ENCODE measurements at places on chromosomes 2 and 18. TPM values are rescaled to one million over a fixed set of nuclear protein-coding genes. Genes with fewer than 3 reads are reported as not detected.

Gene SH3BP4
- total RNA-seq = not detected

- peaks cover 4% of the 10 kb centered on the region for H3K4me1 ChIP-seq
- DNase-seq = no peak
- H3K27ac ChIP-seq = no peak overlapping the region
- no peak overlapping the region for H3K4me3 ChIP-seq
Measured at GRCh38 chr2:157260533-157261198, 3.2 kb downstream of the GALNT5 start.

Gene DYNAP
- not detected for total RNA-seq

GRCh38 chr2:223889229-223889628, 51.8 kb upstream of the AP1S3 start:
- no peak for DNase-seq
- no peaks in the 10 kb centered on the region for H3K27me3 ChIP-seq
- H3K4me3 ChIP-seq = no peak overlapping the region
- no peaks in the 10 kb centered on the region for H3K36me3 ChIP-seq
- H3K4me1 ChIP-seq = peaks cover 6% of the 10 kb centered on the region

GRCh38 chr2:56014046-56014730, 90.6 kb upstream of the EFEMP1 start:
- no peaks in the 10 kb centered on the region for H3K36me3 ChIP-seq
- H3K4me3 ChIP-seq = no peak overlapping the region
- no peak overlapping the region for H3K27ac ChIP-seq
- no peaks in the 10 kb centered on the region for H3K27me3 ChIP-seq
- H3K4me1 ChIP-seq = no peaks in the 10 kb centered on the region
- no peak for DNase-seq

- no peak overlapping the region for H3K27ac ChIP-seq
- DNase-seq = no peak
- no peak overlapping the region for H3K4me3 ChIP-seq
- H3K4me1 ChIP-seq = peaks cover 10% of the 10 kb centered on the region
Measured at GRCh38 chr18:9943311-9943710, 29.5 kb downstream of the VAPA start.

Gene NEB
- total RNA-seq = 0.31 TPM

- DNase-seq = no peak
- peak overlapping the region; percentile 2 for H3K4me3 ChIP-seq
- H3K27me3 ChIP-seq = no peaks in the 10 kb centered on the region
- peak overlapping the region; percentile 7 for H3K27ac ChIP-seq
- H3K4me1 ChIP-seq = peaks cover 74% of the 10 kb centered on the region
Measured at GRCh38 chr2:143150287-143150686, 21.1 kb downstream of the ARHGAP15 start.

GRCh38 chr2:49113046-49113445, 41.3 kb downstream of the FSHR start:
- H3K4me3 ChIP-seq = no peak overlapping the region
- H3K4me1 ChIP-seq = no peaks in the 10 kb centered on the region
- no peaks in the 10 kb centered on the region for H3K36me3 ChIP-seq
- DNase-seq = no peak

DNA sequence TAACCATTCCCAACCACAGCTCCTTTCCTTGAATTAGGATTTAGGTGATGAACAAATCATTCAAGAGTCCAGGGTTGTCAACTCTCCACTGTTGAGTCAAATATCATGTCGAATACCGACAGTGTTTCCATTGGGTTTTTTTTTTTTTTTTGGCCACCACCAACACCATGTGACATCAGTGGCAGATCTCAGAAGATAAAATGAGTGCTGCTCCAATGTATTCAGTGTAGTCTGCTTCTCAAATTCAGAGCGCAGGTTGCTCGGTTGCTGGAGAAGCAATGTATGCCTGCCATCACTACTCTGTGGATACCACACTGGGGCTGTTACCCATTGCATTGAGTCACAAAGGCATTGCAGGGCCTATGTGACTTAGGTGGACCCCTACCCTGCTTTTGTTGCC, 10.8 kb upstream of the ATL2 start:
- DNase-seq = no peak
- H3K27me3 ChIP-seq = peaks cover 15% of the 10 kb centered on the region
- no peak overlapping the region for H3K4me3 ChIP-seq
- no peaks in the 10 kb centered on the region for H3K36me3 ChIP-seq
- peaks cover 5% of the 10 kb centered on the region for H3K4me1 ChIP-seq
- no peak overlapping the region for H3K27ac ChIP-seq

DNA sequence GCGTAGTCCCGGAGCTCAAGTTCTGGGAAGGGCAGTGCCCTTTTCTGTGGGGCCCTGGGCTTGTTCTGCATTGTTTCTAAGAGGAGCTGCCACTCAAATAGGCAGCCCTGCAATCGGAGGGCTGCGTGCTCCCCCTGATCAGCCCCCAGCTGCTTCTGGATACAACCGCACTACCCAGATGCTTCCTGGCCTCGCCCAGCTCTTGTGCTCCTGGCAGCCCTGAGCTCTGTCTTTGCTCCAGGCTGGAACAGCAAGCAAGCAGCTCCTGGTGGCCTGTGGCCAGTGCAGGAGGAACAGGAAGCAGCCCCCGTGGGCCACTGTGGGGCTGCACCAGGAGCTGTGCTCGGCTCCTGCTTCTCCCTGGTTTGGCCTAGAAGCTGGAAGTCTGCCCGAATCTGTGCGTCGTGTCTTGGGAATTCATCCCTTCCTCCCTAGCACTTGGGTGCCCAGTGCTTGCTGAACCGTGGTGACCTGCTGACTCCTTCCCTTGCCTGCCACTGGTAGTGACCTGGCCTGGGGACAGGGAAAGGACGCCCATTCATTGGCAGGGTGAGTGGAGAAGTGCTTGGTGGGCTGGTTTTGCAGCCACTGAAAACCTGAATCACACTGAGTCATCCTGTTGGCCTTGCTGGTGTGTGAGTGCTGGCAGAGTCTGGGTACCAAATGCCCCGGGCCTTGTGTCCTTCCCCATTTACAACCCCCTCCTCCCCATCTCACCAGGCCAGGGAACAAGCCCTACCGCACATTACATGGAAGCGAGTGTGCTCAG, 27.3 kb upstream of the NTSR2 start:
- H3K27ac ChIP-seq = no peak overlapping the region
- H3K36me3 ChIP-seq = no peaks in the 10 kb centered on the region
- H3K4me1 ChIP-seq = no peaks in the 10 kb centered on the region
- no peaks in the 10 kb centered on the region for H3K27me3 ChIP-seq
- no peak for DNase-seq

Gene TTC32
- total RNA-seq = 14.8 TPM

- H3K27me3 ChIP-seq = peaks cover 29% of the 10 kb centered on the region
- no peak for DNase-seq
- no peaks in the 10 kb centered on the region for H3K36me3 ChIP-seq
- no peak overlapping the region for H3K27ac ChIP-seq
- H3K4me1 ChIP-seq = no peaks in the 10 kb centered on the region
Measured at GRCh38 chr2:7324706-7325105, 407.5 kb downstream of the RNF144A start.

DNA sequence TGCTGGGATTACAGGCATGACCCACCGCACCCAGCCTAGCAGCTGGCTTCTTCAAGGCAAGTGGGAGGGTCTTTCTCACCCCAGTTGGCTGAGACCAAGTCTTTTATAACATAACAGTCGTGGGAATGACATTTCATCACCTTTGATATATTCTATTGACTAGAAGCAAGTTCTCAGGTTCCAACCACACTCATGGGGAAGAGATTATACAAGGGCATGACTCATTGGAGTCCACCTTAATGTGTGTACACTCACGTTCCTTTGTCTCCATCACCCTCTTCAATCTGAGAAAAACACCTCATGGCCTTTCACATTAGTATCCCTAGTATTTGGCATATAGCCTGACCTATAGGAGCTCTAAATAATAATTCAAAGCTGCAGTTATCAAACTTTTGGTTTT, 2.8 kb upstream of the BBS5 start:
- no peak overlapping the region for H3K27ac ChIP-seq
- H3K36me3 ChIP-seq = no peaks in the 10 kb centered on the region
- no peak overlapping the region for H3K4me3 ChIP-seq
- H3K27me3 ChIP-seq = no peaks in the 10 kb centered on the region
- peaks cover 14% of the 10 kb centered on the region for H3K4me1 ChIP-seq
- DNase-seq = no peak

All from natural killer cell treated with Interleukin-12 subunit alpha and Interleukin-12 subunit beta and Interleukin-15 and Interleukin-18, amount 100 ng/mL, for 72 hours (primary cell).